ENCODE measurements at places on chromosomes 2 and 18.

DNA sequence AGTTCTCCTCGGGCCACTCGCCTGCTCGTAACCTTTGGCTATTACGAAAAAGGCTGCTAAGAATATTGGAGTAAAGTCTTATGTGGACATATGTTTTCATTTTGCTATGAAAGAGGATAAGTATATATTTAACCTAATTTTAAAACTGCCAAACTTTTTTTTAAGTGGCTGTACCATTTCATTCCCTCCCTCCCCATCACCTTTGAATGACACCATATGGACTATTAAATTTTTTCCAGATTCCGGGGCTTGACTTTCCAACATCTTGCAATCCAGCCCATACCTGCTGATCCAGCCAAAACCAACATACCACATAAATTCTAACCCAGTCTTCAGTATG is 31.5 kb downstream of the REEP1 start:
- no peak for DNase-seq

DNA sequence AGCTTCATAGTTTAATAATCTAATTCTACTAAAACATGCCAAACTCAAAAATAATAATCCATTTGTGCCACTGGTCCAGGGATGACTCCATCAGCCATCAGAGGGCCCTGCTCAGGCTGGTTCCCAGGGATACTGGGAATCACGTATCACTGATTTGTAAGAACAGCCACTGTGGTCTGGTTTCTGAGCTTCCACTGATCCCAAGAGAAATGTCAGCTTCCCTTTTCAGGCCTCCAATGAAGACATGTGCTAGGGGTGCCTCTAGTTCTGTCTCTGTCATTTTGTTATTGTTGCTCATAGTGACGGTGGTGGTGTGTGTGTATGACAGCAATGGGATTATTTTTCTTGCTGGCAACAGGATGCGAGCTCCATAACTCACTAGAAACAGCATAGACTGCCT is 83.2 kb downstream of the CELF4 start:
- no peak for DNase-seq

DNA sequence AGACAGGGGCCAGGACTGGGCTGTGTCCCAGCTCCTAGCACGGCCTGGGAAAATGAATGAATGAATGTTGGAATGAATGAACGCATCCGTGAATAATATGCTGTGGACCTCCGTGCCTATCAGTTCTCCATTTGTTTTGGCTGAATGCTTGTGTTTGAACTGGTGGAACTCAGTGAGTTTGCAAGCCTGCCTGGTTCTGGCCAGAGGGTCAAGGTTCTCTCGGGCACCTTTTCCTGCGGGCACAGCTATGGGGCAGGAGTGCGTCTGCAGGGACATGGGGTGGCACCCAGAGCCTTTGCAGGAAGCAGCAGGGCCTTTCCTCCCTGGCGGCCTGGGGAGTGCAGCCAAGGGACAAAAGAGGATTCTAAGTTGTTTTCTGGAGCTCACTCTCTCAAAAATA is 17.6 kb upstream of the PDIA6 start:
- DNase-seq, result no peak

- no peak for DNase-seq
These were observed 42.3 kb downstream of the METTL8 start for GRCh38 chr2:171391532-171391931.
